Frontal cortex (tissue), 4 donors: ENCODE measurements at places on chromosomes 5 and 9. TPM values are rescaled to one million over a fixed set of nuclear protein-coding genes. Genes with fewer than 3 reads are reported as not detected.

DNA sequence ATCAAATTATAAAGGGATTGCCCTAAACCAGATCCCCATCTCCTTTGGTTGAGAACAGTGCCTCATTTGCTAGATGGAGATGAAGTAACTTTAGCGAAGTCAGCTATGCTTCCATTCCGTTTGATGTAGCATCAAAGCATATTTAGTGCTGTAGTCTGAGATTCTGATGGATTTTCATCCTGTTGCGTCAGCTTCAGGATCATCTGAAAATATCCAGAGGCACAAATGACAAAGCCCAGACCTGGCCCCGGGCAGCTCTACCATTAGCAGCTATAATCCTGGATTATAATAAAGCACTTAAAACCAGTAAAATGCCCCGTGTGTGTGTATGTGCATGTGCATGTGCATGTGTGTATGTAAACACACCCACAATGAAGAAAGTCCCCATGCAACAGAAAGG lies 44.7 kb downstream of the ERAP1 start:
- DNase-seq = no peak

DNA sequence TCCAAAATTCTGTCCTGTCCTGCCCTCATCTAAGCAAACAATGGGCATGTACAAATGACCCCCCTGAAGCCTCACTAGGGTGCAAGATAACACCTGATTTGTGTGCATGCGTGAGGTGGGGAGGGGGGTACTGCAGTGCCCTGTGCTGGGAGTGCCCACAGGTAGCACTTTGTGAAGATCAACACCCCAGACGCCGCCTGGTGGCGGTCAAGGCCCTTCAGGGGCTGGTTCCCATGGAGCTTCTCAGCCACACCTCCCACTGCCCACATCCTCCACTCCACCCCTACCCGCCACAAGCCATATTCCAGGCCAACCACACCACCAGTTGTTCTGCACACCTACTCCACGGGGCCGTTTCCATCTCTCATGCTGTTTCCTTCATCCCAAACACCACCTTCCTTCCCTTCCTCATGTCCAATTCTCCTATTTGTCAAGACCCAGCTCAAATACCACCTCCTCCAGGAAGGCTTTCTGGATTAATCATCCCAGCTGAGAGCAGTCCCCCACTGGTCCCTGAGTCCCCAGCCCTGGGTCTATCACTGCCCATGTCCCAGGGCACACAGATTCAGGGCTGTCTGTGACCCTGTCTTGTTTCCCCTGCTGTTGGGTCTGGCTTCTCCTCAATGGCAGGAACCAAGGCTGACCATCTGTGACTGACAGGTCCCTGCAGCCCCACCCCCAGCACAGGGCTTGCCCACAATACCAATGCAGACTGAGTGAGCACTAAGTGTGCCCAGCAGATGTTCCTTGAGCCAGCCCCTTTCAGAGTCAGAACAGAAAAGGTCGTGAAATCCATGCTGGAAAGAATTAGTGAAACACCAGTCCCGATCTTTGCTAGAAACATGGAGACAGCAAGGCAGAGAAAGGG lies 178.4 kb downstream of the PAX5 start:
- DNase-seq = no peak

Gene FBXO10
- 8.6 TPM for total RNA-seq

- DNase-seq = no peak
These were observed 217.5 kb downstream of the RAB3C start for GRCh38 chr5:58800356-58800755.

Gene ICE1
- 36.3 TPM for total RNA-seq

Gene CDH6
- total RNA-seq = 37.1 TPM

Gene KCNT1
- 3.7 TPM for total RNA-seq

GRCh38 chr9:130045725-130046450 lies 2.9 kb upstream of the FNBP1 start:
- no peak for DNase-seq

Gene SPINK4
- not detected for total RNA-seq

GRCh38 chr9:127917603-127918002 lies 762 bp upstream of the ST6GALNAC4 start:
- DNase-seq = no peak

GRCh38 chr5:14036947-14037346 lies 92.5 kb upstream of the DNAH5 start:
- no peak for DNase-seq

Gene TLX3
- not detected for total RNA-seq

DNA sequence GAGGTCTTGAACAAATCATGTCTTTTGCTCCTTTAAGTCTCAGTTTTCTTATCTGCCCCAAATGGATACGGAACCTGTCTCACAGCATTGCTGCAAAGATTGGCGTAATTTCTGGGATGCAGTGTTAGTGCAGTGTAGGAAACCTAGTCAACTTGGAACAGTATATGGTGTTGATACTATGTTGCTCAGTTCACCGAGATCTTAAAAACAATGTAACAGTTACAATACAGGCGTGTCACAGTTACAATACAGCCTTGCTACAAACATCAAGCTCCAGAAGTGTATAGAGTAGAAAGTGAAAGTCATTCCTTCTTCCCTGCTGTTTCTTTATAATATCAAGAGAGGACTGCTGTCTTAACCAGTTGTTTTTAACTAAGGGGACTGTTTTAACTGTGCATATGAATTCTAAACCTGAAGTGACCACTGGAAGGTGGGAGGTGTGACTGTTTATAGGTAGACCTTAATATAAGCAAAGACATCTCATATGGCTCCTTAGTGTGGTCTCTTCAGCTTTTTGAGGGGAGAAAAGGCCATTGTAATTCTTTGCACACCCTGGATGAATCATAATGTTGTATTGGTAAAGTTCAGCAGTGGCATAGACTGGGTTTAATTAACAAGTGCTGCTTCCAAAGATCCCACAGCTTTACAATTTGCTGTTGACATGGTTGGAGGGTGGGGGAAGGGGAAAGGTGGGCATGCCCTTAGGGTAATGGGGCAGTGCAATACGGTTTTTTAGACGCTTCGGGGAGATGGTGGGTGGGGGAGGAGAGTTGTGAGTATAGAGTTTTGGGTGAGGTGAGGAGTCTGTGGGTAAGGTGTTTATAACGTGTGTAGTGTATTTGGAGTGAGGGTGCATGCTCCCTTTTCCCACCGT lies 12.9 kb downstream of the PRRC2B start:
- DNase-seq = no peak

DNA sequence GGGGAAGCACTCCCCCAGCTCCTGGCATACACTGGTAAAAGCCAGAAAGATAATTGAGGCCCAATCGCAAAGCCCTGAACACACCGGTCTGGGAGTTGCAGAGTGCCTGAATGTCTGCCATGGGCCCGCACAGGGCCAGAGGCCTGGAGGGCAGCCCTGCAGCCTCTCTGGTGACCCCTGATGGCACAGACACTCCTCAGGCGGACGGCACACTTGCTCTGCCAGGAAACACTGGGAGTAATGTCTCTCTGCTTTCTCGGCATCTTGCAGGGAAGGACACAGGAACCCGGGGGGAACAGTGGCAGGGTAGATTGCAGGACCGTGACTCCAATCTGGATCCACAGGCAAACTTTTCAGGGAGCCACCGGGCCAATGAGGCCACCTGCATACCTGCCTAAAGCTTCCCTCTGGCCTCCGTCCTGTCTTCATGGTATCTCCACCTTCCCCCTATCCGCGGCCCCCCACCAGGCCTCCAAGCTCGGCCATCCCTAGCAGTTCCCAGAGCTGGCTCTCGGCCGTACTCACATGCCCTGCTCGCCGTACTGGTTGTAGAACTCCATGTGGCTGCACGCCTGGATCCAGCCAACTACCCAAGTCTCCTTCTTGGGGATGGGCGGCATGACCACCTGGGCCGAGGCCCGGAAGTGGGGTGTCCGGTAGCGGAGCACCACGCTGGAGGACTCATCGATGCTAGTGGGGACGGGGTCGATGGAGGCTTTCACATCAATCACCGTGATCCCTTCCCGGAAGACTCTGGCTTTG lies 797 bp downstream of the FAM78A start:
- DNase-seq = no peak

- no peak for DNase-seq
These were observed 47.9 kb upstream of the SMAD5 start for GRCh38 chr5:136084698-136085097.

DNA sequence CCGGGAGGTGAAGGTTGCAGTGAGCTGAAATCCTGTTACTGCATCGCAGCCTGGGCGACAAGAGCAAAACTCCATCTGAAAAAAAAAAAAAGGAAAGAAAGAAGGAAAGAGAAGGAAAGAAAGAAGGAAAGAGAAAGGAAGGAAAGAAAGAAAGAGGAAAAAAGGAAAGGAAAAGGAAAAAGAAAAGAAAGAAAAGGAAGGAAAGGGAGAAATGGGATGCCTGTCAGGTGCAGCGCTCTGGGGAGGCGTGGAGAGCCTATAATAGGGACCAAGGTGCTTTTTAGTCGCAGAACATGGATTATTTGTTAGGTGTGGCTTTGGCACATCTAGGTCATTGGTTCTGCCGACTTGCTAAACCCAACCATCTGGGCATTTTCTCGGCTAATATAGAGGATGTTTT lies 17.9 kb downstream of the EXOSC2 start:
- DNase-seq = no peak

GRCh38 chr5:126268697-126269315 lies 154.4 kb upstream of the GRAMD2B start:
- DNase-seq = no peak
